ENCODE measurements at places on chromosomes 5 and 9.
A peak's percentile ranks its signal among the peaks of the same experiment; 100 is the strongest.

- DNase-seq: no peak
Measured at GRCh38 chr5:83498585-83498984, 27.0 kb downstream of the VCAN start.

DNA sequence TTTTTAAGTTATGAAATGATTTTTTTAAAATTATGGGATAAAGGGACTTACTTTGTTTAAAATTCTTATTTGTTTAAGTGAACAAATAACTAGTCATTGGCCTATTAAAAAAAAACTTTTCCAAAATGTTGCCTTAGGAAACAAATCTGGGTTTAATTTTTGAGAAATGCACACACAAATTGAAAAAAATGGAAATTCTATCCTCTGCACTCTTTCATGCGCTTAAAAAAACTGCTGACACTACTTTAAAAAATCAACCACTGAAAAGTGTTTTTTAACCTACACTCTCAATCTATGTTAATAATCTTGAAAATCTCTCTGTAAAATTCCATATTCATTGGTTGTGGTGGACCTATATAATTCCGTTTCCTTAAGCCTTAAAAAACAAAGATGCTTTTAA, 163.4 kb upstream of the DAB2 start:
- no peak for DNase-seq

DNA sequence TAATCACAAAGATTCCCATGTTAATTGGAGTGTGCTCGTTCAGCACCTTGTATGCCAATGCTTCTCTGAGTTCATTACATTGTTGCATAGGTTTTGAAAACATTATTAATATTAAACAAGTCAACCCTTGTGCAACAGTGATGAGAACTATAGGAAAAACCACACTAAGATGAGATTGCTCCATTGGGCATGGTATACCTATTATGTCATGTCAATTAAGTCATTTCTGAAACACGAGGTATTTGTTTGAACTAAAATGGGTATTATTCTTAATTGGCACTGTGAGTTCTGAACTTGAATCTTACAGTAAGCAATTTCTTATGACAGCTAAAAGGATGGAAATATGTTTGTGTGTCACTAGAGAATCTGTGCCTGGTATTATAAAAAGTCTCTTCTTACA, 447.7 kb downstream of the EFNA5 start:
- no peak for DNase-seq

GRCh38 chr5:181217111-181217802, 5.8 kb upstream of the TRIM41 start:
- DNase-seq: peak; percentile 34

DNA sequence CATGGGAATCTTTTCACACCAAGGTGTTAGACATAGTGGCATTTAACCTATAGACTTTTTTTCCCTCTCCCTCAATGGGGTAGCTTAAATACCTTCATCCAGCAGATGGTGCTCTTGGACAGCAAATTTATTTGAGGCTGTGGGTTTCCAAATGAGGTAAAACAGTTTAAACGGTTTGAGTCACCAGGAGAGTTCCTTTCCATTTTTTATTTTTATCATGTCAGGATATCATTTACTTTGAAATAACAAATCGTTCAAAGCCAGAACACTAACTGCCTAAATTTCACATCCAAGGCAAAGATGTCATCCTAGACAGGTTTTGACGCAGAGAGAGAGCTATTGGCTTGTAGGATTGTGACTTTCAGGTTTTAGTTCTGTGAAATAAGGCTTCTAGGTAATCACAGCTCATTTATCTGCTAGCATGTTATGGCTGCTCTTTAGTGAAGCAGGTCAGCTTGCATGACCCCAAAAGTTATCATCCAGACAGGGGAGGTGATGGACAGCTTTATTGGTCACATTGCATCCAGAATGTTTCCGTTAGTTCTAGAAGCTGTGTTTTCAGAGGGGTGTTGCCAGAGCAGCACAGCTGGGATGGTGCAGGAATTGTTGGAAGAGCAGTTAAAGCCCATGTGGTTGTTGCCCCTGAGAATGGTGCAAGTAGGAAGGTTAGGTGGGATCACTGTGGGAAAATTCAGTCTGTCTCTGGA, 69.8 kb downstream of the KDM4C start:
- DNase-seq: no peak

DNA sequence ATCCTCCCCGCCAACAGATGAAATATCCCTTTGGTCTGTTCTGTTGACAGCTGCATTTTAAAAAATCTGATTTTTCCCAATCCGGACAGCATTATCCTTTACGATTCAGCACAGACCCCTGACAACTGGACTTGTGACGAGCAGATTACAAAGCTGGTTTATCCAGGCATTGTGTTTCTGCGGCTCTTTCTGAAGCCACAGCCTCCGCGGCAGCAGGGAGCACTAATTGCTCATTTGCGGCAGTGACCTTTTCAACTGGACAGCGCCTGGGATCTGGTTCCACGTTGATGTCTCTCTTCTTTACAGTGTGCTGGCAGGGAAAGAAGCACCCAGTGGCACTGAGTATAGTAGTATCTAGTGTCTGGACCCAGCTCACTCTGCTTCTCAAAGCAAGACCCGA, 351.2 kb downstream of the ZNF608 start:
- no peak for DNase-seq

DNA sequence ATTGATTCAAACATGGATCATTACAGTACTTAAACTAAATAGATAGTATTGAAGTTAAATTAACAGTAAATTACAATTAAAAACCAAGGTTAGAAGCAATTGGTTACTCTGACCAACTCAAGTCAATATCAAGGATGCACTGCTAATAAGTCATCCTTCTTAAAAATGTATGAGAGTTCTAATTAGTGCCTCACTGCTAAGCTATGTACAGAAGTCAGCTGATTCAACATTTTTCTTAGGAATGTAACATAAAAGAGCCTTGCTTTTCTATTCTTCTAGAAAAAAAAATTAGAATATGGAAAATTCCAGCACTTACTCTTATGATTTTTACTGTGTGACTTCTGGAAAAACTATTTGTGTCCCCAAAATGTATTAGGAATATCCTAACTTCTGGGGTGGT, 75.7 kb upstream of the FBN2 start:
- DNase-seq: no peak

- no peak for DNase-seq
Measured at GRCh38 chr5:160452795-160453194, 31.1 kb downstream of the PTTG1 start.

DNA sequence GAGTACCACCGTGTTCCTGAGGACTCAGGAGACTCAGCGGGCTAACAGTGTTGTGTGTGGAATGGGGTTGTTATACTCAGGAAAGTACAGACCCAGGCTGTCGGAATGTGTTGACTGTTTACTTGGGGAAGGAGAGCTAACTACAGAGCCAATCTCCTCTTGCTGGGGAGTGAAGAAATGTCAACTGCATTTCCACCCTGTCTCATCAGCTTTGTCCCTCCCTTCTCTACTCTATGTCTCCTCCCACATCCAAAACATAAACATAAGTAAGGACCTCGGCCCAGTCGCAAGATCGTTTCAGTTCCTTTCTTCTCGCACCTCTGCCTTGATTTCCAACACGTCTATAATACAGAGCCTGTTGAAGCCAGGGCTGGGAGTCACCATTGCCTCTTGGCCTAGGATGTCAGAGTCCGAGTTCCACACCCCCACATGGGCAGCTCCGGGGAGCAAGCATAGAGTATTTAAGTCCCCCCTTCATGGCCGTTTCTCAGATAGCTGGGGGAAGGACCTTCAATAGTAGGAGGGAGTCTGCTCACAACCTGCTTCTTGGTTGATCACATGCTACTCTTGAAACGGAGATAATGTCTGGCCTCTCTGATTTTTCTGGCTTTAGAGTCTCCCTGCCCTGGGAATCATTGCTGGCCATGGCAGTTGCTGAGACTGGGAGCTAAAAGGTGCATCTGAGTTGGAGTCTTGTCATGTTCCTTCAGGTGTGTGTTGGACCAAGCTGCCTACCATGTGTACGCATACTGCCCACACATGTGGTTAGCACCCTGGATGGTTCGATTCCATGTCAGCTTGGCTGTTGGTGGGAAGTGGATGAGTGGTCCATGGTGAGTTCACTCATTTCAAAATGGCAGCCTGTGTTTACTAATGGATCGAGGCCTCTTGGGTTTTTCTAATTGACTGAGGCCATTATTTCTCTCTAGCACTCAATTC, 147.3 kb downstream of the MTX3 start:
- DNase-seq: no peak

GRCh38 chr9:132877824-132878694, at the start of gene AK8:
Gene AK8 (minus strand): TSS chr9:132878284. CDS start chr9:132878255, 29 bp downstream.
- peak; percentile 35 for DNase-seq

GRCh38 chr5:179240561-179240960, 104.7 kb downstream of the ADAMTS2 start:
- no peak for DNase-seq

DNA sequence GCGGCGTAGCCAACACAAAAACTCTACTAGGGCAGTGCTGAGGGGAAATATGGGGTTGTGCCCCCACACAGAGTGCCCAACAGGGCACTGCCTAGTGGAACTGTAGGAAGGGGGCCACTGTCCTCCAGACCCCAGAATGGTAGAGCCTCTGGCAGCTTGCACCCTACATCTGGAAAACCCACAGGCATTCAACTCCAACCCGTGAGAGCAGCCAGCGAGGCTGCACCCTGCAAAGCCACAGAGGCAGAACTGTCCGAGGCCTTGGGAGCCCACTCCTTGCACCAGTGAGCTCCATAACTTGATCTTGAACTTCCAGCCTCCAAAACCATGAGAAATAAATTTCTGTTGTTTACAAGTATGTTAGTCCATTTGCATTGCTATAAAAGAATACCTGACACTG, 27.7 kb downstream of the GRAMD2B start:
- no peak for DNase-seq

GRCh38 chr9:82271106-82271561, 282.6 kb downstream of the SPATA31D1 start:
- DNase-seq: no peak

DNA sequence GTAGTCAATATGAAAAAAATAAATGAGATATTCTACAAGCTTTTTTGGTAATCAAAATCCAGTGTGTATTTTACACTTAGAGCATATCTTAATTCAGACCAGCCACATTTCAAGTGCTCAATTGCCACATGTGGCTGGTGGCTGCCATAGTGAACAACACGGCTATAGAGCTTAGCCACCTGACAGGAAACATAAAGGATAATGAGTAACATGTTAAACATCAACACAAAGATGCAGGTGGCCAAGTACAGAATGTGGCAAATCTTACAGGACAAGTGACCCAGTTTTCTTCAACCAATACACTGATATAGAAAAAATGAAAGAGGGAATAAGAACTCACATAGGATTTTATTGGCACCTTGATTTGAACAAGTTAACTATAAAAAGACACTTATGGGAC, 61.4 kb downstream of the KIF24 start:
- no peak for DNase-seq

DNA sequence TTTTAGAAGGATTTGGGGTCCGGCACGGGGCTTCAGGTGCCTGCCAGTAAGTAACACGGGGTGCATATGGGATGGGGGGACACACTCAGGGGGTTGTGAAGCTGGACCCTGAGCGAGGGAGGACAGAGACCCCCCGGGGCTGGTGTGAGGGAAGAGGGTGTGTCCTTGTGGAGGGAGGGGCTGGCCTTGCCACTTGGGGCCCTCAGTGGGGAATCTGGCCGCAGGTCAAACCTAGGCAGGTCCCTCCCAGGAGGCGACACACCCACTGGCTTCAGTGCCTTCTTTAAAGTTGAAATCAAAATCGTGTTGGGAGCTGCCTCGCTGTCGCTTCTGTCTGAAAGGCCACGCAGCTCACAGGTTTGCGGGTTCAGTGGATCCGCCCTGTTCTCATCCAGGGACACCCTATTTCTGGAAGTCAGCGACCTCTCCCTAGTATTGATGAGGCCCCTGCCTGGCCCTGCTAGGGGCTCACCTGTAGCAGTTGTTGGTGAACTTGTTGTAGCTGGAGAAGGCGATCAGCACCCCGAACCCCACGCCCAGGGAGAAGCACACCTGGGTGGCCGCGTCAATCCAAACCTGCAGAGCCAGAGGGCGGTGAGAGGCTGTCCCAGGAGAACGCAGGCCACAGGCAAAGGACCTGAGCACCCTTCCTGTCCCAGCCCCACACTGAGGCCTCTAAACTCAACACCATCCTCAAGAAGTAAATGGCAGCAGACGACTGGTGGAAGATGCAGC, 29.4 kb downstream of the SLC6A3 start:
- no peak for DNase-seq

All from stimulated activated CD8-positive, alpha-beta memory T cell treated with anti-CD3 and anti-CD28 coated beads, Interleukin-7, amount 100 ng/mL, for 4 hours (primary cell).